Nucleus accumbens (tissue), 56 donors: ENCODE measurements at places on chromosomes 4 and X.

DNA sequence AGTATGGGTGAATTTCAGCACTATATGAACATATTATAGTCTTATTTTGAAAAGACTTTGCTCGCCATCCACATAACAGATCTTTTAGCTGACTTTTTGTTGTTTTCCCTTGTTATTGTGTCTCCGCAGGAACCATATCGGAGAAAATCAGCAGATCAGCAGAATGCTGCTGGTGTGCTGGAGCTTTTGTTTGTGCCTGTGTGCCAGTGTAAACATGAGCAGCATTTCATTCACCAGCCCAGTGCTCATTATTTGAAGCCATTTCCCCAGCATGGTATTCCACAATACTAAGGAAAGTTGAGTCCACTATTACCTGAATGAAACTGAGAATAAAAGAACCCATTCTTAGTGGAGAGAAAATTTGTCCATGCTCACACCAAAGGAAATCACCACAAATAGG is 261.8 kb upstream of the ARX start:
- DNase-seq = no peak

DNA sequence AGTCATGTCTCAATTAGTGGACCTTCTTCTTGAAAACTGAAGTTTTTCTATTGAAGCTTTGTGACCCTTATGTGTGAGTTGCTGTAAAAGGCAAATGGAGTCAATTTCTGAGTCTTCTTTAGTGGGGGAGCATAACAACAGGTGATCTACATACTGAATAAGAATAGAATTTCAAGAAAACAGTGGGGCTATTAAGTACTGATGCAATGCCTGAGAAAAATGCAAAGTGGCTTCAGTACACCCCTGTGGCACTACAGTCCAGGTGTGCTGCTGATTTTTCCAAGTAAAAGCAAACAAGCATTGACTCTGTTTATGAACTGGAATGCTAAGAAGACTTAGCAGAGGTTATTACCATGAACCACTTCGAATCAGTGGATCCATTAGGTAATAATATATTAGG is 328.0 kb upstream of the PABPC4L start:
- no peak for DNase-seq

GRCh38 chrX:621705-622503 is 8.7 kb upstream of the SHOX start:
- DNase-seq = no peak

- no peak for DNase-seq
Observed at GRCh38 chrX:112761242-112762207, 79.1 kb downstream of the AMOT start.

GRCh38 chrX:123155327-123155726 is 28.8 kb upstream of the GRIA3 start:
- DNase-seq = no peak

DNA sequence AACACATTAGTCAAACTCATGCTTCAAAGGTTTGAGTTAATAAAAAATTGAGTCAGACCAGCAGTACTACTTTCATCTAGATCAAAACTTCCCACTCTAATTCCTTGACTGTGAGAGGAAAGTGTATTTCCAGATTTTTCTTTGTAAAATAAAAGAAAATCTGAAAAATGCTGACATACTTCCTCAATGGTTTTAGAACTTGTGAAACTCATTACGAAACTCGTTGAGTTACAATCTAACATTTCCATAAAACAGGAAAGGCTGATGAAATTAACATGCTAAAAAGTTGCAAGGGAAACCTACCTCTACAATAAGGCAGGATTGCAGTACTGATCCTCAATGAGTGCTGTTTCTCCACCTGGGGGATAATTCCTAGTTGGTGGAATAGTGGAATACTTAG is 217.8 kb upstream of the HCCS start:
- no peak for DNase-seq

DNA sequence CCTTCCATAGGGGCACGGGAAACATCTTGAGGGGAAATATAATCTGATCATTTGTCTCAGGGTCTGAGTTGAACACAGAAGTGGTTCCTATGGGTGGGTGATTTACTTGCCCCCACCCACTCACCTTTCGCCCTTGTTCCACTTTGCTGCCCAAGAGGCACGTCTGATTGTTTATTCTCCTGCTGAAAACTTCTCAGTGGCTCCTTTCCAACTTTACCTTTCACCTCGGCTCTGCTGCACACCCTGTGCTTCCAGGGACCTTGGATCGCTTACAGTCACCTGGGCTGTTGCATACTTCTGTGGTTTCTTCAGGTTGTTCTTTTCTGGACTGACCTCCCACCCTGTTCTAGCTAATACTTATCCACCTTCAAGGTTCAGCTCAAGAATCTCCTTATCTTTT is 213.4 kb upstream of the JADE1 start:
- DNase-seq = no peak

DNA sequence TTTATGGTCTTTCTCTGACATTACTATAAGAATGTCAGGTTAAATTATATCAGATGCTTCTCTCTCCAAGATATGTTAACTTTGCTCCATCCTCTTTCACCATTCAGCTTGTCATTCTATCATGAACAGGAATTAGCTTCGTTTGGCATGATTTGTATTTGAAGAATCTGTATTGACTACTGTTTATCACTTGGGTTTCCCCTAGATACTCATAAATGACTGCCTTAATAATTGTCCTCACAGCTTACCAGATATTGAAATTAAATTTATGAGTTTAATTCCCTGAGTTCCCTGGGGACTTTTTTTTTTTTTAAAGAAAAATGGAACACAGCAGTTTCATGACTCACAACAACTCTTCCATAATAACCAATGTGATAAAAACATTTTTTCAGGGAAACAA is 76.2 kb upstream of the EOLA2 start:
- no peak for DNase-seq

DNA sequence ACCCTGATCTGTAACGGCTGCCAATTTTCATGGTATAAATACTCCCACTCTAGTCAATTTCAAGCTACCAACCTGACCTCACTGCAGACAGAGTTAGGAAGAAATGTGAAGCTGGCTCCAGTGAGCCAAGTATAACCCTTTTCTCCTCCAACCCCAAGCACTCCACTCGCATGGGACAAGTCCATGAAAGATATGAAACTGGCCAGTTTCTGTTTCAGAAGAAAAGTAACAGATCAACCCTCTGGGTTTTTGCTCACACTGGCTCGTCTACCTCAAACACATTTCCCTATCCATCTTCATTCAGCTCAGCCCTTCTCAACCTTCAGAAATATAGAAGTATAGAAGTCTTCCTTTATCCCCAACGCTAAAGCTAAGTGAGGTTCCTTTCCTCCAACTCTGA is 82.4 kb upstream of the NDP start:
- no peak for DNase-seq

GRCh38 chr4:54882616-54883015 is 224.9 kb downstream of the KIT start:
- no peak for DNase-seq

DNA sequence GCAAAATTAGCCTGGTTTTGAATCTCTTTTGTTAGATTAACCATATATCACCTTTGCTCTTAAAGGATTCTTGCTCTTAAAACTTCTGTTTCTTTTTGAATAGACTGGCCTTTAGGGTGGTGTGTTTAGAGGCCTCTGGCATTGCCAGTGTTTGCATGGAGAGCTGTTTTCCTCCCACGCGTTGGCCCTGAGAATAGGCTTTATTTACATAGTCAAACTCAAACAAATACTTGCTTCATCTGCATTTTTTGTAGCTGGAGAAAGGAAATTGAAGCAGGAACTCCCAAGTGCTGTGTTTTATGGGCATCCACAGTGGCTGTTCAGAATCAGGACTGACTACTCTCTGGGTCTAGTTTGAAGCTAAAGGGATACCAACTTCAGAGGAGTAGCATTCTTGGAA is 2.7 kb downstream of the SHROOM2 start:
- no peak for DNase-seq

DNA sequence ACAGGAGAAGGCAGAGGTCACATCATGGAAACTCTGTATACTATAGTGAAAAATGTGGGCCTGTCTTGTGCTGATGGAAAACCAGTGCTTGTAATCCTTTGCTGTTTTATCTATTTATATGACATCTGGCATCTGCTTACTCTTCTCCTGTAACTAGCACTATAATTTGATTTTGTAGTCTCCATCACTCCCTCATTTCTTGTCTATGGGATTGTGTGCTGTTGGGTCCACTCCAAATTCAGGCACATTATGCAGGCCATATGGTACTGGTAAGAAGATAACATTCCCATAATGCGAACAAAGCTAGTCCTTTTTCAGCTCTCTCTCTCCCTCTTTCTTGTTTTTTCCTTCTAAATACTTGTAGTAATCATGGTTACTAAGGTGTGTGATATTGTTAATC is 581.2 kb upstream of the IGFBP7 start:
- no peak for DNase-seq

GRCh38 chrX:37776283-37776986 is 3.4 kb upstream of the CYBB start:
- DNase-seq = no peak

GRCh38 chrX:24838629-24839028 is 144.9 kb downstream of the POLA1 start:
- DNase-seq = no peak

- no peak for DNase-seq
Observed at GRCh38 chrX:8242431-8243020, 71.5 kb upstream of the VCX2 start.
